GM19239 (cell line): ENCODE measurements at places on chromosomes 7 and 10.

- DNase-seq, result no peak
Observed at GRCh38 chr10:93657757-93658156, 44.6 kb downstream of the FRA10AC1 start.

GRCh38 chr7:29588900-29589696 is 25.5 kb downstream of the PRR15 start:
- DNase-seq, result peak; percentile 51

GRCh38 chr7:2824678-2825461 is 19.2 kb downstream of the GNA12 start:
- no peak for DNase-seq

- DNase-seq, result no peak
Observed at GRCh38 chr10:45294681-45295080, 20.7 kb downstream of the OR13A1 start.

- no peak for DNase-seq
Observed at GRCh38 chr10:44051584-44052385, 333.1 kb downstream of the CXCL12 start.

GRCh38 chr7:101557421-101557820 is 71.7 kb downstream of the MYL10 start:
- no peak for DNase-seq

DNA sequence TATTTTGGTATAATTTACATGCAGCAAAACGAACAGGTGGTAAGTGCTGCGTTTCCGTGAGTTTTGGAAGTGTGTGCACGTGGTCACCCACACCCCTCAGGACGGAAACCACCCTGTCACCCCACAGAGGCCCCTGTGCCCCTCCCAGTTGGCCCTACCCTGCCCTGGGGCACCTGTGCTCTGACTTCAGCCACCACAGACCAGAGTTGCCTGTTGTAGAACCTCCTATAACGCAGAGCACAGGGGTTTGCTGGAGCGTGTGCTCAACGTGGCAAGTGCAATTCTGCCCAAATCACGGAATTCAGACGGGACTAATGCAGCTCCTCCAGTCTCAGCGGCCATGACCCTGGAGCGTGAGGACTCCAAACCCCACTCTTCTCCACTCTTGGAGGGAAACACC is 9.6 kb upstream of the CFAP46 start:
- DNase-seq, result no peak

DNA sequence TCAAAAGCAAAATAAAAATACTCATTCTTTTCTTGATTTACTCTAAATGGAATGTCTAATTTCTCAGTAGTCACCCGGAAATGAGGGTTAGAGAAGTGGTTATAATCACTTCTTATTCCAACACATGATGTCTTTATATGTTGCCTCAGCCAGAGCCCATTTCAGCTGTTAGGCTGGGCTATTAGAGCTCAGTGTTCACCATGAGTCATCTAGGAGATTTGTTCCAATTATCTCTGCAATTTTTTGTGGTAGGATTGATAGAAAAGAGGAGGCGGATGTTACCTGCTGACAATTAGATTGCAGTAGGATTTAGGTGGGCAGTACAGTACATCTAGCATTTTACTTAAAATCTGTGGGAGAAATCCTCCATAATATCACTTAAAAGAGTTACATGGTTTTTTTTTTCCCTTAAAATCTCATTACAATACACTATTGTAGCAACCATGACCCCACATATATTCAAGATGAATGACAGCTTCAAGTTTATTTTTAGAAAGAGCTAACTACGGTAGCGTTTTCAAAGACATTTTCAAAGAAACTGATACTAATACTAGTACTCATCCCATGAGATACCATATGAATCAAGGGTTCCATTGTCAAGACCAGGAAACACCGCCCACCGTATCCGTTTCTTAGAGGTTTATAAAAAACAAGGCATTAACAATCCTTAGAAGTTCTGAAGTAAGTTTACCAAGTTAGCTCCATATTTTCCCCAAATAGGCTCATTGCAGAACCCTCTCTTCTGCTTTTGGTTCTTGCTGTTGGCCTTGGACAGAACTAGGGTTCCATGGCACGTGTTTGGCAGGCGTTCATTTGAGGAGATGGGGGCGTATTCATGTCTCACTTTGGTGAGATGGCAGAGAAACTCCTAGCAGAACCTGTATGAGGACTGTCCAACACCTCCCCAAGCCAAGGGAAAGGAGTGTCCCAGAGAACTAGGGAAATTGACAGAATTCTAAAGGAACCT is 10.4 kb downstream of the CPA2 start:
- DNase-seq, result no peak

- no peak for DNase-seq
Observed at GRCh38 chr10:104120903-104121484, 977 bp upstream of the SFR1 start.

DNA sequence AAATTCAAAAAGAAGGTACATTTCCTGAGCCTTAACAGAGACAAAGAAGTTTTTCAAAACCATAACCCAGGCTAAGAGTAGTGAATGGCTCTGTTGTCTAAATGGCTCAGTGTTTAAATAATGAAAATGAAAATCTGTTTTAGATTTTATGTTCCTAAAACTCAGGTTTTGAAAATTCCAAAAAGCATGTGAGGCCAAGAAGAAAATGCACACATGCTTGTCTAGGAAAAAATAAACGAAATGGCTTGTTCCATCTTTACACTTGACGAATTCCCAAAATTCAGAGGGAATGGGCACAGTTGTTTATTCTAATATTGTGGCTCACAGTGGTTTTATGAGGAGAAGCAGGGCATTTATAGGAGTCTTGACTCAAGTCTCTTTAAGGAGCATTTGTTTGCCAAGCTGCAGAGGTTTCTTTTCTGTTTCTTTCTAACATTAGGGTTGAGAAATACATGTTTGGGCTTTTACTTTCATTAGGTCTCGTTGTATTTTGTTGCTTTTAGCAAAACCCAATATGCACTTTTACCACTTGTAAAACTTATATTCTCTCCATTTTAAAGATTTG is 527.6 kb upstream of the ANKRD30A start:
- DNase-seq, result no peak

GRCh38 chr7:2979951-2980350 is 63.7 kb downstream of the CARD11 start:
- no peak for DNase-seq

DNA sequence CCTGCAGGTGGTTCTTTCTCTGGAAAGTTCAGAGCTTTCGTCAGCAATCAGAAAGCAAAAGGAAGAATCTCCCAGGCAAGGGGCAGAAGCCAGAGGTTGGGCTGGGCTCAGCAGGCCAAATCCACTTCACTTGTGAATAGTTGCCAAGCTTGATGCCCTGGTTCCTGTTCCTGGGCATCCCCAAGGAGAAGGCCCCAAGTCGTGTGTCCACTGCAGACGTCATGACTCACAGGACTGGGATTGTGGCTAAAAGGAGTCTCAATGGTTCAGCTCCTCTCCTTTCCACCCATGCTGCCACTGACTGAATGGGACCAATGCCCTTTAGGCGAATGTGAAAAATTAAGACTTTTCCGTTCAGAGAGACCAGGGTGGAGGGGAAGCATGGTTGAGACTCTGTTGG is 38.6 kb upstream of the TRIM8 start:
- DNase-seq, result no peak

- peak; percentile 73 for DNase-seq
Observed at GRCh38 chr7:140209866-140210609, 33.3 kb upstream of the KDM7A start.

GRCh38 chr10:110717781-110718589 is 73.8 kb downstream of the RBM20 start:
- no peak for DNase-seq

- no peak for DNase-seq
Observed at GRCh38 chr7:89988074-89988473, 166.2 kb upstream of the STEAP1 start.

DNA sequence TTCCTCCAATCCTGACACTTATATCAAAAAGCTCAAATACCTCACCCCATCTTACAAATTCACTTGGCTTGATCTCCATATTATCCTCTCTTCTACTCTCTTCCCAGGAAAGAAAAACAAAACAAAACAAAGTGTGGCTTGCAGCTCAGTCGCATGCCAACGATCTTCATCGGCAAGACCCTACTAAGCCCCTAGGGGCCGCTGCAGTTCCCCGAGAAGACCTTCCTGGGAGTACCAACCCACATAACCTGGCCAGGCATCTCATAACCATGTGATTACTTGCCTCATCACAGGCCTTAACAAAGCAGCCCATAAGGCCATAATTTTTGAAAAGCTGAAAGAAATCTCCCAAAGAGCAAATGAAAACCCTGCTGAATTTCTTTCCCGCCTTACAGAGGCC is 103.7 kb downstream of the ZNF92 start:
- no peak for DNase-seq

- DNase-seq, result no peak
Observed at GRCh38 chr7:158291998-158292397, 295.6 kb downstream of the PTPRN2 start.

- no peak for DNase-seq
Observed at GRCh38 chr7:55622241-55622640, 49.9 kb upstream of the VOPP1 start.

GRCh38 chr7:6162331-6162620 is 110.1 kb downstream of the CYTH3 start:
- no peak for DNase-seq

GRCh38 chr10:70328967-70329366 is 45.2 kb upstream of the NPFFR1 start:
- DNase-seq, result no peak

GRCh38 chr7:91527460-91527859 is 263.2 kb downstream of the FZD1 start:
- DNase-seq, result no peak

DNA sequence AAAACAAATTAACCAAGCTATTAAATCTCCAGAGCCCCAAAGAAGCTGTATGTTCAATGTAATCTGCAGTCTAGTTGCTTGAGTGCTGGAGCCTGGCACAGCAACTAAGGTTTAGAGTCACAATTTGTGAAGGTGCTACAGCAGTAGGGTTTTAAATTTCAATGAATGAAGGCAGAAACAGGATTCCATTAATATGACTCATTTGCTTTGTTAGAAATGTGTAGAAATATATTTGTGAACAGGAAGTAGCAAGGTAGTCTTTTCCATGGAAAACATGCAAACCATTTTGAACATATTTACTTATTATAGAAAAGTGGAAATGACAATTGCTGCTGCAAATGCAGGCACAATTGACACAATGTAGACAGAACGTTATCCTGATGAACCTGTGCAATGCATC is 149.0 kb upstream of the STEAP4 start:
- DNase-seq, result no peak

DNA sequence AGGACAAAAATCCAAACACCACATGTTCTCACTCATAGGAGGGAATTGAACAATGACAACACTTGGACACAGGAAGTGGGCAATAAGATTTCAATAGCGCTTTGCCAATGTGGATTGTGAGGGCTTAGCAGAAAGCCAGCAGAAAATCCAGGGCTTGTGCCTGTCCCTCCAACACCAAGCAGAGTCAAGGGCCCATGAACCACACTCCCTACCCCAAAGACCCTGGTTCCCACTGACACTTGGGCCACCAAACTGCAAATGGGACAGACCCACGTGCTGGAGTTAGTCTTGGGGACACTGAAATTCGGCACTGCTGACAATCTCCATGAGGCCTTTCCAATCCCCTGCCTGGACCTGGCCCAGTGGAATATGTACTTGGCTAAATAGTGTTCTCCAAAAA is 67.0 kb downstream of the GRID1 start:
- DNase-seq, result no peak

DNA sequence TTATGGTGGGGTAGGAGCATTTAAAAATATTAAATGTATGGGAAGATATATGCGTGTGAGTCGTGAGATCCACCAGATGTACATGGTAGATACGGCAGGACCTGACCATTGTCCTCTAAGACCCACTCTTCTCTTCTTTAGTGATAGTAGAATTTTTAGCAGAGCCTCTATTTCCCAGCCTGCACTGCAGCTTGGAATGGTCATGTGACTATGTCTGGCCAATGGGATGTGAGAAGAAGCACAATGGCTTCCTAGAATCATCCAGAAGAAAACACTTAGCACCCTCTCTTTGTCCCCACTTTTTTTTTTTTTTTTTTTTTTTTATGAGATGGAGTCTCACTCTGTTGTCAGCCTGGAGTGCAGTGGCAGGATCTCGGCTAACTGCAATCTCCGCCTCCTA is 86.6 kb upstream of the CYTH3 start:
- no peak for DNase-seq

GRCh38 chr10:72732521-72732920 is 40.6 kb downstream of the MCU start:
- DNase-seq, result no peak

DNA sequence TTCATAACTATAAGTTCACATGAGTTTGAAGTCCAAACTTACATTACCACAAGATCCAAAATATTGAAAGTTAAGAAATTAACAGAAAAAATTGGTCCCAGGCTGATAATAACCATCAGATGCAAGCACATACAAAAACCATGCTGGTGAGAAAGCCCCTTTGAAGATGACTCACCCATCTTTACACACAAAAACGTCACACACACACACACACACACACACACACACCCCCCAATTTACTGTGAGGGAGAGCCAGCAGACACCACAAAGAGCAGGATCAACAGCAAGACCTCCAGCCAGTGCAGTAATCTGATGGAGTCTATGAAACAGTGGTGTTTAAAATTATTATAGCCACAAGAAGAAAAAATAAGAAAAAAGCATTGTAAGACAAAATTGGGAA is 50.1 kb upstream of the DRGX start:
- no peak for DNase-seq

- DNase-seq, result peak; percentile 27
Observed at GRCh38 chr10:15744217-15744865, 24.6 kb upstream of the ITGA8 start.

DNA sequence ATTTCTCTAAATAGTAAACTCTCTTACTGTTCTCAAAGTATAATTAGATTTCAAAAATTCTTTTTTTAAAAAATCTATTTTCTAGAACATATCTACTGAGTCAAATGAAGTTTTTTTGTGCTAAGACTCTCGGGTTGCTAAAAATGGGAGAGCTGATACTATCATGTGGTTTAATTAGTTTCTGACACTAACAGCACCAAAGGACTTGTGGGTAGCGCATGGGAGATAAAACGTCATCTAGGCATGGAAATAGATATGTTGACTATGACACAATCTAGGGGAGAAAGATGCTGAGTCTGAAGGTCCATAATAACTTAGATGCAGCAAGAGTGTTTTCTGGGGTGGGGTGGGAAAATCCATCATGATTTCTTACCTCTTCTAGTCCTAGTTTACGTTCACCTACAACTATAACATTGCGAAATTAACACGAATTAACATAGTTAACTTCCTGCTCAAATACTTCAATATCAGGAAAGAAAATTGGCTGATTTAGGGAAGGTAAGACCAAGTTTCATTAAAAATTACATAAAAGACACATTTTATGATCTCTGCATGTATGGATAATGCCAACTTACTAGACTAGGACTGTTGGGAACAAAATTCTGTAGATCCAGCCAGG is 14.3 kb upstream of the ARMC3 start:
- no peak for DNase-seq

DNA sequence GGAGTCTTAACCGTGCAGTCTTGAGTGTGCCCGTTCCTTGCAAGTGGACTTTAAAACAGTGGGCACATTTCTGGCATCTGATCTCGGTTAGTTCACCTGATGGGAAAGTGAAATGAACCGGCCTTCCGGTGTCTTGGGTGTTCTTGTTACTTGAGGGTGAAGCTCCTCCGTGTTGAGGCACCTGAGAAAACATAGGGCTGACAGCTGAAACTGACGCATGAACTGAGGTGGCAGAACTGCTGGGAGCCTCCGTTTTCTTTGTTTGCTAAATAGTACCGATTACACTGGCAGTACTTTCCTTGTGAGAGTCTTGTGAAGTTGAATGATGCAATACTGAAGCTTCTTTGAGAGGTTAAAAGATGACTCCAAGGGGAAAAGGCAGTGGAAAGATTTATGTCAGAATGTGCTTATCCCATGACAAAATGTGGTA is 62.8 kb upstream of the SAMD8 start:
- no peak for DNase-seq
